ENCODE measurements at places on chromosomes 3 and 15.

GRCh38 chr3:193971966-193972365, 164.0 kb upstream of the HES1 start:
- no peak for DNase-seq

GRCh38 chr3:112247900-112248299, 46.1 kb downstream of the SLC9C1 start:
- no peak for DNase-seq

DNA sequence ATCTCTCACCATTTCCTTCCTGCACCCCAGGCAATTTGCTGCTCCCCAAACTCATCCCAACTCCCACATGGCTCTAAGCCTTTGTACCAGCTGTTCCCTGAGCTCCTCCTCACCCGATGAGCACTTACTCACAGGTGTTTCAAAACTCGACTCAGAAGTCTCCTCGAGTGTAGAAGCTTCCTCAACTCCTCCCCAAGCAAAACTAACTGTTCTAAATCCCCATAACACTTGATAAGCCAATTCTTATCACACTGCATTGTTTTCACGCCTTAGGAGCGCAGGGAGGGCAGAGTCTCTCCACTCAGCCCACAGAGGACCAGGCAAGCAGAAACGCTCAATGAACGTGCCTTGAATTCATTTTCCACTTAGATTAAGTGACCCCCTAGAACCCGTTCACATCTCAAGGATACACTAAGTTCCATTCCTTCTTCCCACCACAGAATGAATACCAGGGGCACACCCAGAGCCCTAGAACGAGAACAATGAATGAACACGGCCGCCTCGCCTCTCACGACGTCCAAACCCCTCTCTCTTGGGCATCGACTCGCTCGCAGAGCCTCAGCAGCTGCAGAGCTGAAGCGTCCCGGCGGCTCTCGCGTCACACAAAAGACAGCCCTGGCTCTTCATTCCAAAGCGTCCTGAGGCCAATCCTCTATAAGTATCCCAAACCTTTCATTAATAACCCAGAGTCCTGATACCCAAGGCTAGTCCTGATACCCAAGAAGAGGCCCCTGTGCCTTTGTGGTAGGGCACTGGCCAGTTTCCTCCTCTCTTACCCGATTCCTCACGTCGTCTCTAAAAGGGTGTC, 1.1 kb downstream of the RAF1 start:
- peak; percentile 69 for DNase-seq

DNA sequence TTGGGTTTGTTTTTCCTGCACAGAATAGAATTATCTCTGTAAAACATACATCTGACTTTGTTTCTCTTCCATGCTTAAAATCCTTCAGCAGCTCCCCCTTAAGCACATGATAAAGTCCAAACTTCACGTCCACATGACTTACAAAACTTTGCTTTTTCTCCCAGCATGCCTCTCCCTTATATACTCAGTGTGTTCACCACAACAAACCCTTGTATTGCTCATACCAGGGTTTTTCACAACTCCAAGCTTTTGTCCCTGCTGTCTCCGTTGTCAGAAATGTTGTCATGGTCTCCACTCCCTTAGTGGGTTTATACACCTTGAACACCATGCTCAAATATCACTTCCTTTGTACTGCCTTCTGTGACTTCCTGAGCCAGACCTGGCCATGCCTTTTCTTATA, 91.1 kb upstream of the MITF start:
- no peak for DNase-seq

- DNase-seq: peak; percentile 62
Measured at GRCh38 chr15:78244101-78244500, 9.7 kb upstream of the ACSBG1 start.

DNA sequence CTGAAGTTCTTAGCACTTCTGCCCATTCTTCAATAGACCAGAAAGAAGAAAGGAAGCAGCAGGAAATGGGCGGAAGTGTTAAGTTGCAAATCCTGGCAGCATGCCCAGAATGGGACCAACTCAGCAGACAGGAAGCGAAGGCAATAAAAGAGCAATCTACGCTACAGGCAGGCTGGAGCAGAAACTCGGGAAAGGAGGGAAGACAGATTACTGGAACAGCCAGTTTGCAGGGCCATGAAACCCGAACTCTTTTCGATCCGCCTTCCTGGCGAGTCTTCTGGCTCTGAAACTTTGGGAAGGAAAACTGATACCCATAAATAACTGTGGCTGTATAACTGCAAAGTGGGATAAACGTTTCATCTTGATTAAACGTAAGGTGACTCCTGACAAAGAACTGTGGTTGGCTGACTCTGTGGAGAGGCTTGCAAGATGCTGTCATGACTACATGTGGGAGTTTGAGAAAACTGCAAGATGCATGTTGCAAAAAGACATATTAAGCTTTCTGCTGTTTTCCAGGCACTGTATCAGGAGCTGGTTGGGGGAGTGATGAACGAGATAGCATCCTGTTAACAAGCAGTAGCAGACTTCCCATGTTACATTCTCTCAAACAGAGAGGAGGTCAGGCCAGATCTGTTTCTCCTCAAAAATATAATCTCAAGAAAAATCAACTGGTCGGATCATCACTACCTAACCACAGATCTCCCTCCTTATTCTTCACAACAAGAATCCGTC, 67.8 kb downstream of the FMN1 start:
- DNase-seq: peak; percentile 71

- no peak for DNase-seq
Measured at GRCh38 chr3:44058022-44058867, 183.4 kb upstream of the TOPAZ1 start.

- peak; percentile 75 for DNase-seq
Measured at GRCh38 chr3:182793663-182794454, 555 bp downstream of the ATP11B start.

DNA sequence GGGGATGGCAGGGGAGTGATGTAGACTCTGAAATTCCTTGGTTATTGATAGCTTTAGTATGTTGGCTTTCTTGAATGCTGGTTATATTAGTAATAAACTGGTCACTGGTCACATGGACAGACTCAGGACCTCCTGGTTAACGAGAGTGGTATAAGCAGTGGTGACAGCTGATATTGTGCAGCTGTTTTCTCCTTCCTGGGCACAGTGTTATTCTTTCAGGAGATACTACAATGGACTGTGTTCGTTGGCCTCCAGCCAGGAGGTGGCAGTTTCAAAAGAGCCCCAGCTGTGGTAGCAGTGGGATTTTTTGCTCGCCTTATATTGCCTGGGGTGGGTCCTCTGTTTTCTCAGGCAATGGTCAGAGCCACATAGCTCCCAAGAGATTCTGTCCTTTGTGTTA, 181.6 kb upstream of the RBMS3 start:
- DNase-seq: no peak

DNA sequence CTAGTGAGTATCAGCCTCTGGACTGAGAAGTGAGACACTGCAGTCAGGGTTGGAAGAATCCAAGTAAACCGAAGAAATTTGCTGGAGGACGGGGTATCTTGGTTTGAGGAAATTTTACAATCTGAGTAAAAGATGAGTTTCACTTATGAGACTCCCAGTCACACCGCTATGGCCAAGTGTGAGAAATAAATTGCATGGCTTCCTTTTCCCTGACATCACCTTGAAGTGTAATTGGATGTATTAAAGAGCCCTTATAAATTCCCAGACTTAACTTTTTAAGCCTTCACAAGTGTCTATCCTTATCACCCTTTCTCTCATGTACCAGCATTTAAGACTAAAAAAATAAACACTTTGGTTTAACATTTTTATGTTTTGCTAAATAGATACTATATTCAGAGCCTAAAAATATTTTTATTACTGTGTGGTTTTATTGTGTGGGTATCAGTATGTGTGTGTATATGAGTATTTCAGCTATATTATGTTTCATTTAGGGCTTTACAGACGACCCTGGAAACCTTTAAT, 23.8 kb downstream of the USP3 start:
- DNase-seq: no peak

DNA sequence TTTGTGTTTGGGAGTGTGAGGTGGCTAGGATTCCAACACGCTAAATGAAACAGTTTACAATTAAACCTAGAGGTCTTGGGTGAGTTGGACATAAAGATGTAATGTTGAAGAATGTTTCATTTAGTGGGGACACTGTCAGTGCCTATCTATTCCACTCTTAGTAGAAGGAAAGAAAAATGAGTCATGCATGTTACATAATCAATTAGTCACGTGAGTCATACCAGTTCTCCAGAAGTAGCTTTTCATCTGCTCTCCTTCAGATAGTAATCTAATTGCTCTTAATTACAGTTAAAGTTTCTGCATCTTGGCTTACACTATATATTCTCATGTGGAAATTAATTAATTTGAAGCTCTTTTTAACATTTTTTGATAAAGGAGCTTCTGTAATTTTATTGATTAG, 115.7 kb upstream of the P2RY1 start:
- DNase-seq: peak; percentile 45

DNA sequence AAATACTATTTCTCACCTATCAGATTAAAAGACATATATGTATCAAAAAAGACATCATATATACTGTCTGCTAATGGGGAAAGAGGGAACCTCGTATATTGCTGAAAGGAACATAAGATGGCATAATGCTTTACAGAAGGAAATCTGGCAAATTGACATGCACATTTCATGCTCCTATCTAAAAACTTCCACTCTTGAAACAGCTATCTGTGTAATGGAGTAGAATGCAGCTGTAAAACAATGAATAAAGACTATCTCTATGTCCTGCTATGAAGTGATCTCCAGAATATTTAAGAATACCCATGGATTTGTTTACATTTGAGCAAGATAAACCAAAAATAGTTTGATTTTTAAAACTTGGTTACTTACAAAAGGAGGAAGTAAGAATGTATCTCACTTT, 107.4 kb downstream of the TBL1XR1 start:
- DNase-seq: no peak

GRCh38 chr3:124928333-124929202, 6.0 kb downstream of the MUC13 start:
- peak; percentile 75 for DNase-seq

DNA sequence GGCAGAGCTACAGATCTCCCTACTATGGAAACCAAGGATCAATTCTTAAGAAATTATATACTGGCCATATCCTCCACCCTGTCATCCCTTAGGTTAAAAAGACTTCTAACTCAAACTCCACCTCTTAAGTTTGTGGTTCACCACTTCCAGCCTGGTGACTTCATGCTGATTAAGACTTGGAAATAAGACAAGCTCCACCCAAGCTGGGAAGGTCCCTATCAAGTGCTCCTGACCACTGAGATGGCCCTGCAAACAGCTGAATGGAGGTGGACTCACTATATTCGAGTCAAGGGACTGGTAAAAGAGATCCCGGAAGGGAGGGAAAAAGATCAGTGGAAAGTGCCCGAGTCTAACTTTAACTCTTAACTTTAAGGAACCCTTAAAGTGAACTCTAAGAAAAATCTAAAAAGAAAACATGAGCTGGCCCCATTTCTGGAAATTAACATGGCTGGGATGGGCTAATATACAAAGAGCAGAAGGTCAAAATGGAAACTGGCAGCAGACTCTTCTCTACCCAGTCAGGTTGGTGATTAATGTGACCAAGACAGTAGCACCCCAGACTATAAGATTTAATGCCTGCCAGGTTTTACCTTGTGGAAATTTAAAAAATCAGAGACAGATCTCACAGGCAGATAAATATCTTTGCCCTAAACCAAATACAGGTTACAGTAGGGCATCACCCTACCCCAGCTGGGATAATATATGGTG, 43.9 kb downstream of the PPCDC start:
- peak; percentile 56 for DNase-seq

DNA sequence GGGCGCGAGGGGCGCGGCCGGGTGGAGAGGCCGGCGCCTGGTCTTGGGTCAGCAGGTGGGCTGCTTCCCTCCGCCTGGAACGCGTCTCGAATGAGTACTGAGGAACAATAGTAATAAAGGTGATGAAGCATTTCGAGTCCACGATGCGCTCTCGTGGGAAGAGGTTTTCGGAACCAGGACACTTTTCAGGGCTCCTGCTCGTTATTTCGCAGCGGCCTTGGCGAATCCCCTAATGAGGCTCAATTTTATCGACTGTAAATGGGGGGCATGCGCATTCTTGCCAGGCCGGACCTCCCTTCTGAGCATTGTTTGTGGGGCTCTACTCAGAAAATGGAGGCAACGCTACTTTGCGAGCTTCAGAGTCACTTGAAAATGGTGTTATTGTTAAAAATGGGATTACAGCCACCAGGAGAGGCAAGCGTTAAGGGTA, 1.2 kb downstream of the NR2C2 start:
- DNase-seq: no peak
